ENCODE measurements at places on chromosomes 1 and 21. TPM values are rescaled to one million over a fixed set of nuclear protein-coding genes. Genes with fewer than 3 reads are reported as not detected.

KCNJ15 gene
- 58.5 TPM for polyA plus RNA-seq

HPCAL4 gene
- polyA plus RNA-seq = 0.02 TPM

DNA sequence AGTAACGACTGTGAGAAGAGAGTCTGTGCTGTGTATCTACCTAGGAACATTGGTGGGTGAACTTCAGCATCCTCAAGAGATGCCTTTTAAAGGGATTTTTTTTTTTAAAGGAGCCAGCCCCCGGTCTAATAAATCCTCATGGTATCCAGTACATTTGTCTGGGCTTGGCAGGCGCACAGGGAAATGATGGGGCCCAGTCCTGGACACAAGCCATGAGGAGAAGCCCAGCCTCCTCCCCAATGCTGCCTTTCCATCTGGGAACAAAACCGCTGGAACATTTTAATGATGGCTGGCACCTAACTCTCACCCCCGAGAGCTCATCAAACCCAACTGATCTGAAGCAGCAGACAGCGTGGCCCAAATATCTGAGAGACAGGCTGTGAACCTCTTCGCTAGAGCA, 64.2 kb downstream of the ACOT7 start:
- DNase-seq = no peak

DNA sequence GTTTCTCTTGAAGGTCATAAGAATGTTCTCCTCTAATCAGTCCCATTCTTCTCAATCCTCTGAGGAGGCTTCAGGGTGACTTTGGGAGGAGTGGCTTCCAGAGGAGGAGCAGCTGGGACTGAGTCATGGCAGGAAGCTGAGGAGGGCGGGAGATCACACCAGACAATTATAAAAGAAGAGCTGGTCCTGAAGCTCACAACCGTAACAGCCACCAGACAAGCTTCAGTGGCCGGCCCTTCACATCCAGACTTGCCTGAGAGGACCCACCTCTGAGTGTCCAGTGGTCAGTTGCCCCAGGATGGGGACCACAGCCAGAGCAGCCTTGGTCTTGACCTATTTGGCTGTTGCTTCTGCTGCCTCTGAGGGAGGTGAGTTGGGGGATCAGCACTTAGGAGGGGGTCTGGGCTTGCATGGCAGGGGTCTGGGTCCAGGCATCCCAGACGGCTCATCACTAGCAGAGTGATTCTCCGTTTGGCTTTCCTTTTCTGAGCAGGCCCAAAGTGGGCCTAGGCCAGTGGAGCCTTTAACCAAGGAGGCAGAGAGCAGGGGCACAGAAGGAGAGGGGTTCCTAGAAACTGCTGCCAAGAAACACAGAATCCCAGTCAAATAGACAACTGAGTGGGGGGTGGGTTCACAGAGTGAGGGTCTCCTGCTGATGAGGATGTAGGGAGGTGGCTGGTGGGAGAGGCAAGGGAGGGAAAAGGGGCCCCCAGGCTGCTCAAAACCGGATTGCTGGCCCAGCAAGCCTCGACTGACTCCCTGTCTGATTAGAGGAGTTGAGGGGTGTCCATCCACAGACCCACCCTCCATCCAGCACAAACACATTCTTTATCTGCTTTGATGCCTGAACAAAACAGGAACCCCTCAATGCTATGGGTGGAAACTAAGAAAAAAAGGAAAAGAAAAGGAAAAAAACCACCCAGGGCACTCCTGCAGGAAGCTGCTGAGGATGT, at the start of gene ECM1:
Gene ECM1 (plus strand): TSS at position 198 of the 953 bp plus-strand sequence. CDS start 101 bp downstream, at position 299.
- peak; percentile 62 for DNase-seq

All from mammary epithelial cell (primary cell).